ENCODE measurements at places on chromosomes 5 and 9. TPM values are rescaled to one million over a fixed set of nuclear protein-coding genes. Genes with fewer than 3 reads are reported as not detected.

The PNPLA7 gene
- 6.4 TPM for polyA plus RNA-seq

The CBY3 gene
- 0.23 TPM for polyA plus RNA-seq

The RASGEF1C gene
- not detected for polyA plus RNA-seq

The SLCO6A1 gene
- polyA plus RNA-seq, result not detected

The ZNF366 gene
- 4.2 TPM for polyA plus RNA-seq

The MELK gene
- 14.8 TPM for polyA plus RNA-seq

The LAMC3 gene
- polyA plus RNA-seq, result 12.2 TPM

The KIF4B gene
- 0.24 TPM for polyA plus RNA-seq

DNA sequence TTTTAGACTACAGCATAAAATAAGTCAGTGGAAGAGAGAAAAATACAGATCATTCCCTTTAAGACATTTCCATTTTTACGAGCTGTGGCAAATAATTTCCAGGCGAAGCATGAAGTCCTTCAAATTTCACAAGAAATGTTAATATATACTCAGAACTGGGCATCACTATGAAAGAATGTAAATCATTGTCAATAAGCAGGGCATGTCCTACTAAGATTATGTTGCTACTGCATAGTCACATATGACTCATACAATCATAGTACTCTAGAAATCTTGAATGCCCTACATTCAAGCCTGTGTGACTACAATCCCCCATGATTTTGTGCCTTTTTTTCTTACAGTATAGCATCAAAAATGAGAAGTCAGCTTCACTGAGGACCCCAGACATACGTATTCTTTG is 485.2 kb upstream of the FTMT start:
- DNase-seq, result no peak
- no peaks in the 10 kb centered on the region for H3K36me3 ChIP-seq
- H3K27ac ChIP-seq, result no peak overlapping the region
- no peaks in the 10 kb centered on the region for H3K4me1 ChIP-seq
- H3K27me3 ChIP-seq, result no peaks in the 10 kb centered on the region

DNA sequence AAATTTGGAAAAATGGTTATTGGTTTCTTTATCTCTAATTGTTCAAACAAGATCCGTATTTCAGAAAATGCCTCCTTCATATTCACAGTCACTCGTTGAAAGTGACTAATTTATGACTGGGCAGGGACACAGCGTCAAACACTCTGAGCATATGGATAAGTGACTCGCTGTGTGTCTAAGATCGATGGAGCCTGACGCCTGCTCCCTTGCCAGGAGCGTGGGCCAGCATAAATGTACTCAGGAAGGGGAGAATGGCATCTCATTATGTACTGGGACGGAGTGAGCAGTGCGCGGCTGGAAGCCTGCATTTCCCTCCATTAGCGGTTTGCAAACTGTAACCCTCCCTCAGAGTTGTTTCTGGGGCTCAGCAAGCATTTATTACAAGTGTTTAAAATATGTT is 79.8 kb upstream of the CAST start:
- H3K4me3 ChIP-seq, result no peak overlapping the region
- H3K36me3 ChIP-seq, result no peaks in the 10 kb centered on the region
- H3K27me3 ChIP-seq, result no peaks in the 10 kb centered on the region
- DNase-seq, result no peak
- H3K4me1 ChIP-seq, result no peaks in the 10 kb centered on the region

- no peaks in the 10 kb centered on the region for H3K4me1 ChIP-seq
- no peak overlapping the region for H3K27ac ChIP-seq
- no peak overlapping the region for H3K4me3 ChIP-seq
Observed at GRCh38 chr5:80935811-80936385, 24.3 kb upstream of the RASGRF2 start.

GRCh38 chr9:91843093-91843492 is 106.9 kb downstream of the ROR2 start:
- H3K27ac ChIP-seq, result peak overlapping the region; percentile 1
- no peak overlapping the region for H3K4me3 ChIP-seq
- no peaks in the 10 kb centered on the region for H3K36me3 ChIP-seq
- no peak for DNase-seq

DNA sequence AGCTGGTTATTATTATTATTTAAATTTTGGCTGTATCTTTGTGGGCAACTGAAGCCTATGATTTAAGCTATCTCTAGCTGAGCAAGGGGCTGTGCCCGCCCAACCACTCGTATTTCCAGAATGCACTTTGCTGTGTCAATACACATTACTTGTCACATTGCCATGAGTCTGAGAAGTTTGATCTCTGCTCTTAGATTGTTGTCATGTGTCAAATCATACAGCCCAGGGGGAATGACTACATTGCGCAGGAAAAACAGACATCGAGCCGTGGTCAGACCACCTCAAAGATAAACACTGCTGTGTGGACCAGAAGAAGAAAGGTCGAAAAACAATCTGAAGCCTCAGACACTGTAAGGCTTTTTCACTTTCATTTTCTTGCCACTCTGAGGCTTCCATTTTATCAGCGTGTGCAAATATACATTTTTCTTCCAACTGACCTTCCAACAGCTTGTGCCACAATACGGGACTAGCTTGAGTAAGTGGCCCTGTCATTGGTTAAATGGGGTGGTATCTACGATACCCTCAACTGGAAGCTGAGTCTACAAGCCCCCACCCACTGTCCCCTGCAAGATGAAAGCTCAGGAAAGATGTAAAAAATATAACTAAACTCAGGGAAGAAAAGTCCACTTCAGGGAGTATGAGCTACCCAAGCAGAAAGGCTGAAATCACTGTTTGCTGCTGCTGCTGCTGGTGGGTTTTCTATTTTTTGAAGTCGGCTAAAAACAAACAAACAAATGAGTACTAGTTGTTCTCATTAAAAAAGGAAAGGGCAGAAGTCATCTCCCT is 603.0 kb downstream of the BNC2 start:
- peak; percentile 45 for DNase-seq
- H3K27me3 ChIP-seq, result no peaks in the 10 kb centered on the region
- H3K4me3 ChIP-seq, result peak overlapping the region; percentile 25
- no peaks in the 10 kb centered on the region for H3K36me3 ChIP-seq

DNA sequence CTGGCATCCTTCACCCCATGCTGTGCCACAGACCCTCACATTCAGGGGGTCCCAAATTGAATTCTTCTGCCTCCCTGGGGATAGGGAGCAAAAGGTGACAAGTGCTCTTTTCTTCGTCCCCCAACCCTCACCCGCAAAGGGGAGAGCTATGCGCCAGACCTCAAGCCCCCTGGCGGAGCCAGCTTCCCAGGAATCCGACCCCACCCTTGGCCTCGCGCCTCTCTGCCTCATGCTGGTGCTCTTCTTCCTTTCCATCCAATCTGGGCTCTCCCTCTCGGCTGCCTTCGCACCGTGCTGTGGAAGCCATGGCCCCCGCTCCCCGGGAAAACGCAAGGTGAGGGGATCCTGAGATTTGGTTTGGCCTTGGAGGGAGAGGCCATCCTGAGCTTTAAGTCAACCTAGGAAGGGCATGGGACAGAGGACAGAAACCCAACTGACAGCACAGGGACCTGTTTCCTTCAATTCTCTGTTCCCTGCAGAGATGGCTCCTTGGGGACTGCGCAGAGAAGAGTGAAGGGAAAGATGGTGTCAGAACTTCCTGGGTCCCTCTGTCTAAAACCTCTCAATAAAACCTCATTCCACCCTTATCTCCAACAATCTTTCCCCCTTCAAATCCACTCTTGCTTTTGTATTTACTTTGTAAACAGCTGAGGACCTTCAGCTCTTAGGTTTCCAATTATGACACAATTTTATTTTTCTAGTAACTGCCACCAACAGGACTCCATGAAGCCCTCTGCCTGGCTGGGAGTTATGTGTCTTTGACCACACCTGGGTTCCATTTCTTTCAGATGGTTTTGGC is 36.3 kb upstream of the CRB2 start:
- peaks cover 18% of the 10 kb centered on the region for H3K4me1 ChIP-seq
- H3K4me3 ChIP-seq, result no peak overlapping the region
- no peak for DNase-seq
- no peaks in the 10 kb centered on the region for H3K36me3 ChIP-seq
- no peaks in the 10 kb centered on the region for H3K27me3 ChIP-seq
- no peak overlapping the region for H3K27ac ChIP-seq

GRCh38 chr9:88706193-88707113 is 171.5 kb downstream of the NXNL2 start:
- H3K4me3 ChIP-seq, result no peak overlapping the region
- no peaks in the 10 kb centered on the region for H3K27me3 ChIP-seq
- H3K4me1 ChIP-seq, result no peaks in the 10 kb centered on the region
- H3K36me3 ChIP-seq, result no peaks in the 10 kb centered on the region
- peak; percentile 51 for DNase-seq
- no peak overlapping the region for H3K27ac ChIP-seq

DNA sequence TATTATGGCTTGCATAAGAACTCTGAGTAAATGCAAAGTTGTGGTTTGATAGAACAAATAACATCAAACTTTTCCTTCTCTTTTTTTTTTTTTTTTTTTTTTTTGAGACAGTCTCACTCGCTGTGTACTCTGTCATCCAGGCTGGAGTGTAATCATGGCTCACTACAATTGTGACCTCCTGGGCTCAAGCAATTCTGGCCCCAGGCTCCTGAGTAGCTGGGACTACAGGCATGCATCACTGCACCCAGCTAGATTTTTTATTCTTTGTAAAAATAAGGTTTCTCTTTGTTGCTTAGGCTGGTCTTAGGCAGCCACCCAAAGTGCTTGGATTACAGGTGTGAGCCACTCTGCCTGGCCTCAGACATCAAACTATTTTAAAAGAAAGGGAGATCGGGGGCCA is 19.0 kb upstream of the PTGER4 start:
- H3K36me3 ChIP-seq, result no peaks in the 10 kb centered on the region
- no peak for DNase-seq
- H3K4me3 ChIP-seq, result no peak overlapping the region
- no peaks in the 10 kb centered on the region for H3K27me3 ChIP-seq

GRCh38 chr5:53817183-53817582 is 256.7 kb downstream of the NDUFS4 start:
- no peaks in the 10 kb centered on the region for H3K27me3 ChIP-seq
- H3K4me1 ChIP-seq, result no peaks in the 10 kb centered on the region
- H3K4me3 ChIP-seq, result no peak overlapping the region
- no peak for DNase-seq

- H3K27me3 ChIP-seq, result no peaks in the 10 kb centered on the region
- DNase-seq, result no peak
- H3K36me3 ChIP-seq, result no peaks in the 10 kb centered on the region
- H3K27ac ChIP-seq, result no peak overlapping the region
- H3K4me3 ChIP-seq, result no peak overlapping the region
- no peaks in the 10 kb centered on the region for H3K4me1 ChIP-seq
Observed at GRCh38 chr5:81842795-81843398, 92.0 kb upstream of the SSBP2 start.

GRCh38 chr5:99694884-99695283 is 766.1 kb upstream of the CHD1 start:
- no peak overlapping the region for H3K27ac ChIP-seq
- H3K4me1 ChIP-seq, result no peaks in the 10 kb centered on the region
- no peak for DNase-seq
- H3K27me3 ChIP-seq, result no peaks in the 10 kb centered on the region
- H3K36me3 ChIP-seq, result no peaks in the 10 kb centered on the region

DNA sequence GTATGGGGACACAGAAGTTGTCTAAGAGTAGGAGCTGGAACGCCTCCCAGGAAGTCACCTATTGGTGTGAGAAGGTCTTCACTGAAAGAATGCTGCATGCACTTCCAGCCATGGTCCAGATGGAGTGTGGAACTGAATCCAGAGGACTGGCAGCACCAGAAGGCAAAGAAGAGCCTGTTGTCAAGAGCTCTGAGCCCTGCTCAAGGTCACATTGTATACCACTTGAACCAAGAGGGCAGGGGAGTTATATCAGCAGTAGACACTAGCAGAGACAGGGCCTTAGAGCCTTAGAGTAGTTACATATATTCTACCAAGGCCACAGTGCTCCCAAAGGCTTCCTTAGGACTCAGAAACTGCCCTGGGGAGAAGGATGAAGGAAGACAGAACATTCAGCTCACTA is 130.8 kb upstream of the POC5 start:
- no peaks in the 10 kb centered on the region for H3K4me1 ChIP-seq
- H3K27ac ChIP-seq, result no peak overlapping the region
- H3K27me3 ChIP-seq, result no peaks in the 10 kb centered on the region
- H3K4me3 ChIP-seq, result no peak overlapping the region
- no peak for DNase-seq

- no peak overlapping the region for H3K27ac ChIP-seq
- no peaks in the 10 kb centered on the region for H3K27me3 ChIP-seq
- H3K36me3 ChIP-seq, result no peaks in the 10 kb centered on the region
- H3K4me1 ChIP-seq, result no peaks in the 10 kb centered on the region
Observed at GRCh38 chr5:43232943-43233833, 41.2 kb downstream of the NIM1K start.

DNA sequence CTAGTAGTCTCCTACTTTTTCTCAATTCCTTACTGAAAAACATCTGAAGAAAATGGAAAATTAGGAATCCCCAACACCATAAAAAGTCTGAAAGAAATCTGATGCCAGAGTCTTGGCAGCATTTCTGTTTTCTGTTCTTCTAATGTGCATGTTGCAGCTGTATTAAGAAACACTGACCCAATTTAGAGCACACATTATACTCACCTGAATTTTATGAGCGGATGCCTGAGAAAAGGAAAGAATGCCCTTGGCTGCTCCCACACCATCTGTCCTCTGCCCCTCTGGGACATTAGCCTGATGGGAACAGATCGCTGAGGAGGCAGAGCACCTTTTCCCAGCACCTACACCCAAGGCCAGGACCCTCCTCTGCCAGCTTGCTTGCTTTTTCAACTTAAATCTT is 14.1 kb upstream of the ANP32B start:
- H3K36me3 ChIP-seq, result no peaks in the 10 kb centered on the region
- H3K4me3 ChIP-seq, result no peak overlapping the region
- DNase-seq, result no peak
- H3K27me3 ChIP-seq, result no peaks in the 10 kb centered on the region
- no peak overlapping the region for H3K27ac ChIP-seq

GRCh38 chr5:116068028-116068632 is 16.7 kb upstream of the COMMD10 start:
- DNase-seq, result no peak
- H3K4me1 ChIP-seq, result no peaks in the 10 kb centered on the region
- no peaks in the 10 kb centered on the region for H3K36me3 ChIP-seq
- no peaks in the 10 kb centered on the region for H3K27me3 ChIP-seq
- H3K4me3 ChIP-seq, result no peak overlapping the region

DNA sequence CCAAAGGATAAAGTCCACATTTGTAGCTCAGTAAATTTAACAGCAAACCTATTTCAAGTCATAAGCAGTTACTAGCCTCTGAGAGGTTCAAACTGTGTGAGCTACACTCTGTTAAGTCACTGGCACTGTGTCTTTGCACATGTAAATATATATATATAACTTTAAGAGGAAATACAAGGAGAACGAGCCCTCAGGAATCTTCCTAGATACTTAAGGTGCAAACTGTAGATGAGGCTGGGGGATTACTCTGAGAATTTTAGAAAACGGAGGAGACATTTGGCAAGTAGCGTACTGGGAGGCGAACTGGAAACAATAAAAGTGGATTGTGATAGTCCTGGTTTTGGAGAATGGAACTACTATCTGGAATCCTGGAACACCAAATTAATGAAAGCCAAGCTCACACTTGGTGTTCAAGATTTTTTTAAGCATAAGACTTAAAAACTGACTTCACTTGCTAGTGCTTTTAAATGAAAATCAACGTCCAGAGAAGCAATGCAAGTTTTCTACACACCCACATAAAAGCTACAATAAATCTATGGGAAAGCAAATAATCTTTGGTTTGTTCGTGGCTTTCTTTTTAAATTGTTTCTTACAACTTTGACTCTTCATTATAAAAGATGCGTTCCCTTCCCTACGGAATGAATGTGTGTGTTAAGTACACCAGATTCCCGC is 1057.0 kb upstream of the DMAC1 start:
- H3K27ac ChIP-seq, result no peak overlapping the region
- peaks cover 58% of the 10 kb centered on the region for H3K27me3 ChIP-seq
- peak overlapping the region; percentile 35 for H3K4me3 ChIP-seq
- no peaks in the 10 kb centered on the region for H3K36me3 ChIP-seq

- no peaks in the 10 kb centered on the region for H3K27me3 ChIP-seq
- peaks cover 7% of the 10 kb centered on the region for H3K36me3 ChIP-seq
- H3K4me3 ChIP-seq, result no peak overlapping the region
Observed at GRCh38 chr9:87618931-87619330, 107.0 kb upstream of the CTSL start.
